Stimulated activated CD4-positive, alpha-beta T cell treated with anti-CD3 and anti-CD28 coated beads, Interleukin-2, amount 100 ng/mL, for 4 hours (primary cell): ENCODE measurements at places on chromosomes 3 and 15.

- DNase-seq, result no peak
Observed at GRCh38 chr3:46948830-46949671, 27.5 kb downstream of the CCDC12 start.

GRCh38 chr15:87648278-87648677 lies 608.3 kb downstream of the NTRK3 start:
- DNase-seq, result no peak

DNA sequence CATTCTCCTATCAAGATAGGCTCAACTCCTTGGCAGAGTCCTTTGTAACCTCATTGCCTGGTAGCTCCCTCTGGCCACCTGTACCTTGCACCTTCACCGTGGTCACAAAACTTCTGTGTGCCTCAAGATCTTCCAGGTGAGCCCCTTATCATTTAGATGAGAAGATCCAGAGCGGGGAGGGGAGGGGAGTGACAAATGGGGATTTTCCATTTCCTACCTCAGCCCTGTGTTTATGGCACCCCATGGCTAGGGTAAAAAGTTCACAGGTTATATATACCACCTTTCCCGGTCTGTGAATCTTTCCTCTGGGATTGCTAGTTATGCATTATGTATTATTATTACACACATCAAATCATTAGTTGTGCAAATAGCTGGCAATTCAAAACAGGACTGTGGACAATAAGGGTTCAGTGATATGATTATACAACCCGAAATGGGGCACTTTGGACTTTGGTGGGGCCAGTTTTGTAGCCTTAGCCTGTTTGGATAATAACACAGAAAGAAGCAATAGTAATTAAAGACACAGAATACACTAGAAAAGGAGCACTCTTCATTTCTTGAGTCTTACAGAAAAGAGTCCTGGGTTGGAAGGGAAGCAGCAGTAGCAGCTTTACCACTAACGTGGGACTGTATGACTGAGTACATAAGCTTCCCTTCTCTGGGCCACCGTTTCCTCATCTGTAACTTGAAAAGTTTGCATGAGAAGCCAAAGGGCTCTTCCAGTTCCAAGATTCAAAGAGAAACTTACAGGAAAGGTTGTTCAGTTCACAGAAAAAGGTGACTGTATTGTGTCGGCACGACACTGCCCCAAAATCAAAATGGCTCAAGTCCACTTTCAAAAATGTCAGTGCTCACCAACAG lies 7.1 kb downstream of the TLE3 start:
- no peak for DNase-seq

DNA sequence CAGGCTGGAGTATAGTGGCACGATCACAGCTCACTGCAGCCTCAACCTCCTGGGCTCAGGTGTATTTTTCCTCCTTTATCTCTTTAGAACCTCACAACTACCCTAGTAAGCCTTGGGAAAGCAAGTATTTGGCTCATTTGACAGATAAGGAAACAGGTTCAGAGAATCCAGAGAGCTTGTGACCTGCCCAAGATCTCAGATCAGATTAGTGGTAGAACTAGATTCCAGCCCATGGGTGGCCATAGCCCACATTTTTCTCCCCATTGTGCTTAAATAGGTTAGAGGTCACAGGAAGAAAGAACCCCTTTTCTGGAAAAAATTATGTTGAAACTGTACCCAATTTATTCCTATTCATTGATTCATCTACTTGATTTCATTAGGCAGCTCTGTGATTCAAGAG lies 64.3 kb downstream of the TSC22D2 start:
- DNase-seq, result no peak

DNA sequence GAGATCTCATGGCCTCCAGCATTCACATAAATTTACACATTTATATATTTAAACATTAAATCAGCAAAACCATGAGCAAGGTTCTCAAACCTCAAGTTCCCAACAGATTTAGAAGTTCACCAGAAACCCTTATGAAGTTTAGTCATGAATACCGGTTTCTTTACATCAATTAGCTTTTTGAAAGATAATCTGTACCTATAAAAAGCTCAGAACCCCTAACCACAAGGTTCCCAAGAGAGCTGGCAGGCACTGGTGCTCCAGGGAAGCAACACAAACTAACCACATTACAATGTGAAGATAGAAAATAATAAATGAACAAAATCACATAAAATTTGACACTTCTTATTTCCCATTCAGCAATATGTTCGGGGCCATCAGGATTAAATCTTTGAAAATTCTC lies 150.9 kb downstream of the FBN1 start:
- no peak for DNase-seq

DNA sequence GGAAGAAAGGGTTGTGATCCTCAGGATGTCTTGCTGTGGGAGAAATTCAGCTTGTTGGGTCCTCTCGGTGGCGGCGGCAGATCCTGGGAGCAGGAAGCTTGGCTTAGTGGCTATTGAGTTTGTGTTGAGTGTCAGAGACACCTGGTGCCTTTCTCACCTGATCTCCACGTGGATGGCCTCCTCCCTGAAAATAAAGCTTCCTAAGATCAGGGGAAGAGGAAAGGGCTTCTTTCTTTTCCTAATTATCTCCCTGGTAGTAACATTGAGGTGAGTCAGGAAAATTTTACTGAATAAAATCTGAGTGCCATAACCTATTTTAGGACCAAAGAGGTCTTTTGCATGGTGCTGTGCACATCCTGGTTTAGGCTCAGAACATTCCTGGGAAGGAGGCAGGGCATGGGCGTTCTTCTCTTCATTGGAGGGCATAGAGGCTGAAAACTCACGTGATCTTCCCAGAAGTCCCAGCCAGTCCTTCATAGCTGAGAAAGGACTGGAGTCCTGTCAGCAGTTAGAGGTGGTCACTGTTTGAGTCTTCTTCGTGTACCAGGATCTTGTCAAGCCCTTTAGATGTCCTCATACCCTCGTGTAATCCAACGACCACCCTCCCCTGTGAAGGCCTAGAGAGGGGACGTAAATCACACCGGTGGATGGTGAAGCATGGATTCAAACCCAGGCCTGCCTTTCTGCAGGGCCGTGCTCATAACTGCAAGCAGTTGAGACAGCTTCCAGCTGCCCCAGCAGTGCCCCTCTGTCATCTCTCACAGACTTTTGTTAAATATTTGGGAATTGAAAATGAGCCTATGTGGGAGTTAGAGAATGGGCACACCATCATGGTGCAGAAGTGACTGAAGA lies 1.1 kb downstream of the CMTM8 start:
- DNase-seq, result no peak

DNA sequence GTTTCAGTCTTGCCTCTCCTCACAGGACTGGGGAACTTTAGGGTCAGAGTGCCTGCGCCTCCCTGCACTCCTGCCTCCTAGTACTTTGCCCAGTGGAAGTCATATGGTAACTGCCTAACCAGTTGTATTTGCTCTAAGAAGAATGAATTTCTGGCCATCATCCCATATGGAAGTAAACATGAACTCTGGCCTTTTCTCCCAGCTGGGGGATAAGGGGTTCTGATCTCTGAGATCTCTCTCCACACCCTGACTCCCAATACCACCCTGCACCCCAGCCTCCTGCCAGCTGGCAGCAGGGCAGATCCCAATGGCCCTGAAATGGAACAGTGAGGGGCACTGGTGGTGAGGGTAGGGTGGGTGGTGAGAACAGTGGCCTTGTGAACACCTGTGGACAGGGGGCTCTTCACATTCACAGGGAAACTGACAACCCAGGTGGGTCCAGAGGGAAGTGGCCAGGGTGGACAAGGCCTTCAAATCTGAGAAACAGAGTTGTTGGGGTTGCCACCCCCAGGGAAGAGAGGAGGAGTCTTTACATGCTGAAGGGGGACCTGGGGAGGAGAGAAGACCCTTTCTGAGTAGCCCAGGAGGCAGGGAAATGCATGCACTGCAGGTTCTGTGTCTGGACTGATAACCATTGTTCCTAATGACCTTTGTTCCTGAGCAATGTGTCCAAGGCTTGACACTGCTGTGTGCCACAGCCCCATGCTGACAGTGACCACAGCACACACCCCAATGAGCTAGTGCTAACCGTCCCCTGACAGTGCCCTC lies 36.9 kb downstream of the RHCG start:
- DNase-seq, result no peak

- DNase-seq, result no peak
Observed at GRCh38 chr15:77627581-77627980, 5.1 kb downstream of the LINGO1 start.

GRCh38 chr3:6220447-6220846 lies 640.5 kb upstream of the GRM7 start:
- no peak for DNase-seq

GRCh38 chr15:68783226-68784058 lies 37.3 kb downstream of the ANP32A start:
- peak; percentile 52 for DNase-seq

DNA sequence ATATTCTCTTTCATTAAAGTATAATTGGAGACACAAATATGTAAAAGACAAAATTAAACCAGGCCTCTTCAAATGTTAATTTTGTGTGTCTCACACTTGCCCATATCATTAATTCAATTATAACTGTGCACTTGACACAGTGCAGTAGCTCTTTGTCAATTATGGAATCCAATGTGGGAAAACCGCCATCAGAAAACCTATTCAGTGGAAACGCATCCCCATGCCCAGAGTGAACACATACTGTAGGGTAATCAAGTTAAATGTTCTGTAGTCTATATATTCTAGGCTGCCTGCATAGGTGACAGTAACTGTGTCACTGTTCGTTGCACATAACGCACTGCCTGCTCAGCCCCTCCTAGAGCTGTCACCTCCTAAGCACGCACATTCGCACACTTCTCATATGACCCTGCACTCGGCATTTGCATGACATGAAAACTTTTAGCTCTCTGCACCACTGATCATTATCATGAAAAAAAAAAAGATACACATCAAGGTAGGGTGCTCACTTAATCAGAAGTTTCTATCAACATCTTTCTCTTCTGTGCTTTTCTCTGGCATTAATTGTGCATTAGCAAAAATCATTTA lies 63.2 kb downstream of the MEIS2 start:
- DNase-seq, result no peak

GRCh38 chr3:117129516-117129915 lies 419.9 kb downstream of the TUSC7 start:
- no peak for DNase-seq

DNA sequence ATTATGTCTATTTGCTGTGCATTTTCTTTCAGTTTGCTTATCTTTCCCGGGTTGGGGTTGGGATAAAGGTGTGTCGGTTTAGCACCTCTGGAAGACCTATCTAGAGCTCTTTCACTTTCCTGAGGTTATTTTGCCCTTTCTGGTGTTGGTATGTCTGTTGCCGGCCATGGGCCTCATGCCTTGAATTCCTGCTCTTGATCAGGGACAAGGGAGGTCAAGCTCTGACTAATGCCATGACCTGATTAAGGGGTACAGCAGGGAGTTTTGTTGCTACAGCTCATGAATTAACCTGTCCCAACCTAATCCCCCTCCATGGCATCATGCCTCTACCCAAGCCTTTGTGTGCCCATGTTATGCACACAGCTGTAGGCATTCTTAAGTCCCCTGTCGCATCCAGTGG lies 70.5 kb upstream of the GOLGA6B start:
- DNase-seq, result no peak

GRCh38 chr15:25793354-25794050 lies 69.6 kb downstream of the ATP10A start:
- no peak for DNase-seq

DNA sequence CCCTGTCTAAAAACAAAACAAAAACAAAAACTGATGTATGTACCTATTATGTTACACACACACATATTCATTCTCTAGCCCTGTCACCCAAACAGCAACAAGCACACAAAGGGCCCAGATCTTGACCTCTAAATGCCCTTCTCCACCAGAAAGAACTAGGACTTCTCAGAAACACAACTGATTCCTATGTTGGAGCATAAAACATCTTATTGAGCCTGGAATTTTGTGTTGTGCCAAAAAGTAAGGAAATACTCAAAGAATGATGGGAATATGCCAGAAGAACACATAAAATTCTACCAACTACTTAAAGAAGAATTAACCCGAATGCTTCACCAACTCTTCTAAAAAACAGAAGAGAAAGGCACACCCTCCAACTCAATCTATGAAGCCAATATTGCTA lies 66.7 kb upstream of the OCA2 start:
- no peak for DNase-seq

DNA sequence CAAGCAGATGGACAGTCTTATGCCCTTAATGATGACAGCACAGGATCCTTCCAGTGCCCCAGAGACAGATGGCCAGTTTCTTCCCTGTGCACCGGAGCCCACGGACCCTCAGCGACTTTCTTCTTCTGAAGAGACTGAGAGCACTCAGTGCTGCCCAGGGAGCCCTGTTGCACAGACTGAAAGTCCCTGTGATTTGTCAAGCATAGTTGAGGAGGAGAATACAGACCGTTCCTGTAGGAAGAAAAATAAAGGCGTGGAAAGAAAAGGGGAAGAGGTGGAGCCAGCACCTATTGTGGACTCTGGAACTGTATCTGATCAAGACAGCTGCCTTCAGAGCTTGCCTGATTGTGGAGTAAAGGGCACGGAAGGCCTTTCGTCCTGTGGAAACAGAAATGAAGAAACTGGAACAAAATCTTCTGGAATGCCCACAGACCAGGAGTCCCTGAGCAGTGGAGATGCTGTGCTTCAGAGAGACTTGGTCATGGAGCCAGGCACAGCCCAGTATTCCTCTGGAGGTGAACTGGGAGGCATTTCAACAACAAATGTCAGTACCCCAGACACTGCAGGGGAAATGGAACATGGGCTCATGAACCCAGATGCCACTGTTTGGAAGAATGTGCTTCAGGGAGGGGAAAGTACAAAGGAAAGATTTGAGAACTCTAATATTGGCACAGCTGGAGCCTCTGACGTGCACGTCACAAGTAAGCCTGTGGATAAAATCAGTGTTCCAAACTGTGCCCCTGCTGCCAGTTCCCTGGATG lies 198.7 kb downstream of the AKAP13 start:
- DNase-seq, result no peak

DNA sequence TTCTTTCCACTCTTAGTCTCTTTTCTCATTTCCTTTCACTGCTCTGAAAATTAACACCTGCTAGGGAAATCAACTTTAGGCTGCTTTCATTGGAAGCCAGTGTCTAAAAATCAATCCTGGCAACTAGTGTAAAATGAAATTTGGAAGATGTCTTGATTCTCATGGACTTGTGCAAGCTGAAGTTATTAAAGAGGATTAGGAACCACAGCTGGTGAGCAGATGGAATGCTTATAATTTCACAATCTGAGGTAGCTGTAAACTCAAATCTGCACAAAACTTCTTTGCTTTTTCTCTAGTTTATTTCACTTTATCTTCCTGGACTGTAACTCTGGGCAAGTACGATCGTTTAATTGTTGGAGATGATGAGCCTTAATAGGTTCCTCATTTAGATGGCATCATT lies 175.6 kb downstream of the GHSR start:
- no peak for DNase-seq

- DNase-seq, result no peak
Observed at GRCh38 chr3:127284258-127284657, 3.6 kb downstream of the PRR20G start.

GRCh38 chr3:10344147-10344943 lies 23.4 kb upstream of the SEC13 start:
- DNase-seq, result peak; percentile 37

DNA sequence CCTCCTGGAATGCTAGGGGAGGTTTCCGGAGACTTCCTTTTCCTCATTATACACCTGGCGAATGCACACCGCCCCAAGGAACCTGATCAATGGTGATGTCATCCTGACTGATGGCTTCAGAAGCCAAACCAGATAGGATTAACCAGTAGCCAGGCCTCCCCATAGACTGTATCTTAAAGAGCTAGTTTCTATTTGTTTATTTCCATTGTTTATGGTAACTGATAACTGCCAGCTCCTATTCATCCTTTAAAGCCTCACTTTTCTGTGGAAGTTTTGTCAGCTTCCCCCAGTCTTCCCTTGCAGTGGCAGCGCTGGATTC lies at the start of gene MKRN2OS:
MKRN2OS (minus strand) TSS at position 27 of the 319 bp plus-strand sequence. CDS start 35 bp downstream, outside the sequence.
- no peak for DNase-seq

- DNase-seq, result no peak
Observed at GRCh38 chr3:105982207-105982606, 113.4 kb upstream of the CBLB start.
